AG04449 (cell line): ENCODE measurements at places on chromosomes 7 and 10.

GRCh38 chr7:140333223-140333622, 65.1 kb downstream of the SLC37A3 start:
- no peak for DNase-seq

DNA sequence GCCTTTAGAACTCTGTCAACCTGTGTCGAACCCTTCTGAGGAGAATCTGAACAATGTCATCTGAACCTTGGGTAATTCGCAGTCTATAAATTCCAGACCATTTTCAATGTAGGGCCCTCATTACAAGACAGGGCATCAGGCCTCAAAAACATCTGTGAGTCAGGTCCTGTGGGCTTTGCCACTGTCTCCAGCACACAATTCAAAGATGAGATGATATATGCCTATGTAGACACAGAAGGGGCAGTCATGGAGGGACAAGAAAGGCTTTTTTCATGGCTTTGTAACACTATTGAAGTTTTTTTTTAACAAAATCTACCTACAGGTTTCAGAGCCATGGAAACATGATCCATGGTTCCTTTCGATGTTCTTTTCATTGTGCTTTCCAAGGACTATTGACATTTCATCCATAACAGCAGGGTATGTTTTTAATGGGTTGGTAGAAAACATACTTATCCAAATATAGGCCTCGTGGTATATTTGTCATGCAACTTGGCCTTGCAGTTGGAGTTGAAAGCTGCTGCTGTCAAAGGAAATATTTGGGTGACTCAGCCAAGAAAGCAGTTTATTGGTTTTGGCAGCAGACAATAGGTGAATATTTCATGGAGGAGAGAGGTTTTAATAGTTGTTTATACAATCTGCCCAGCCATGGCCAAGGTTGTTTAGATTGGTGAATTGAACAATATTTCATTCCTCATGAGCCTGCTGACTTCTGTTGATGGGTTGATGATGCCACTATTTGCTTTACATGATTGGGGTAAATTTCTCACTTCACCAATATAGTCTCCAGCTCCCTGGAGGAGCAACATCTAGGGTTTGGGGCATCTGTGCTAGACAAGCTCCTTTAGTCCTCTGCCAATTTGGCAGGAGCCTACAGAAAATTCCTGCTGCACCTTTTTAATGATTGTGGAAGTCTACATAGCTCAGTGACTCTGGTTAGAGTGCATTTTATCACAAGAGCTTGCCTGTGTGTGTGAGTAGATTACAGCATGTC, 158.4 kb upstream of the TMEM72 start:
- DNase-seq = peak; percentile 83

DNA sequence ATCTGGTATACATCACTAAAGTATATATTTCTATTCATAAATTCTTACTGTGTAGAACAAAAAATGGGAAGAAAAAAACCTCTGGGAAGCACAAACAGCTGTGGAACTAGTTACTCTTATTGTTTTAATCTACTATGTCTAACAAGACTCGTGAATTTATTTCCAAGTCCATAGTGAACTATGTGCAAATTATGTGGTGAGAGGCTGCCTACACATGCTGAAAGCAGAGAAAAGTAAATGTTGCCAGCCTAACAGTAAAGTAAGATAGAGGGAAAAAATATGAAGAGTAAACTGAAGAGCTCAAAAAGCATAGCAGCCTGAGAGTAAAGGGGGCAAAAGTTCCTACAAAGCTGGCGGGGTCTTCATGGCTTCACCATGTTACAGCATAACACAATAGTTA, 3.0 kb downstream of the GDI2 start:
- DNase-seq = no peak

GRCh38 chr10:78377356-78377755, 343.7 kb downstream of the RPS24 start:
- no peak for DNase-seq

- DNase-seq = no peak
These were observed 28.7 kb downstream of the FRMD4A start for GRCh38 chr10:14302035-14302434.

- no peak for DNase-seq
These were observed 48.3 kb upstream of the RNF32 start for GRCh38 chr7:156592155-156592884.

- DNase-seq = no peak
These were observed 17.0 kb downstream of the PNLIPRP3 start for GRCh38 chr10:116444527-116445142.

- no peak for DNase-seq
These were observed 19.5 kb upstream of the ITGB8 start for GRCh38 chr7:20310963-20311742.

DNA sequence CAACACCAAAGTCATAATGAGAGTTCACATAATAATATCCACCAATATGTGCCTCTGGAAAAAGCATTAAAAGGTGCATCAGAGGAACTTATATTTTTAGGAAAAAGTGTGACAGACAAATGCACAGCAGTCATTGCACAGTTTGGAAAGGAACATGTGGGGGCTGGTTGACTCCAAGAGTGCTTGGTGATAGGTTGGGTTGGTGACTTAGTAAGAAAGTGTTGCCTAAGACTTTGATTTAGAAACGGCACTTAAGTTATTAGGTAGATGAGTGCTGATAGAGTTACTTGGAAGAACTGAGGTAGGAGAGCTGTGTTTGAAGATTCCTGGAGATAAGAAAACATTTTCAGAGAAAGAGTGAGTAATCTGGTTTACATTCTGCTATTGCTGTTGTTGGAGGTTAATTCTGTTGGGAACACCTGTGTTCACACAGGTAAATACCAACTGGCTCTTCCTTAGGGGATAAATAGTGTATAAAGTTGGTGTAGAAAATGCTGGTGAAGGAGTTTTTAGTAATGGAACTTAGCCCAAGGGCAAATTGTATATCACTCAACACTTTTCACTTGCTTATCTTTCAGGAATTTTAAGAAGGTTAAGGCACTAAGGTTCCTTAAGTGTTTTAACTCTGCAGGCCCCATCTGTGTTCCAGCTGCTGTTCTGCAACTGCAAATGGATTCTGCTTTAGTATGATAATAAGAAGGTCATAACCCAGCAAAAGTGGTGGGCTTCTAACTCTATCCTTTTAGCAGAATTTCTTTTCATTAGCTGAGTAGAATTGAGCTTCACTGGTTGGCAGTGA, 196.1 kb downstream of the NSUN6 start:
- no peak for DNase-seq

- DNase-seq = no peak
These were observed 765.4 kb downstream of the SORCS1 start for GRCh38 chr10:106399112-106399511.

DNA sequence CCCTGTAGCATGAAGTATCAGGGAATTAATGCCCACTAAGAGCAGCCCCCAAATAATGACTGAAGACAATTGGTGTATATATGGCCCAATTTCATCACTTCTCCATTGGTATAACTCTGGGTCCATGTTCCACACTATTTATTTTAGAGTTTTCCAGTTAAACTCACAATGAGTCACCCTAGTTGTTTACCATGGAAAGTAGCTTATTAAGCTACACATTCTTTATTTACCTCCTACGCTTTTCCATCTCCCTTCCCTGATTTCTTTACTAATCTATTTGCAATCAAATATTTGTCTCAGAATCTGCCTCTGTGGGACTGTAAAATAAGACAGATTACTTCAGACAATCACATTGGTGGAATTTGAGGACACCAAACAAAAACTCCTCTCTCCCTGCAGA, 655.6 kb downstream of the SORCS1 start:
- no peak for DNase-seq
